Amniotic epithelial cell (primary cell): ENCODE measurements at places on chromosomes 11 and 22.
A peak's percentile ranks its signal among the peaks of the same experiment; 100 is the strongest.

DNA sequence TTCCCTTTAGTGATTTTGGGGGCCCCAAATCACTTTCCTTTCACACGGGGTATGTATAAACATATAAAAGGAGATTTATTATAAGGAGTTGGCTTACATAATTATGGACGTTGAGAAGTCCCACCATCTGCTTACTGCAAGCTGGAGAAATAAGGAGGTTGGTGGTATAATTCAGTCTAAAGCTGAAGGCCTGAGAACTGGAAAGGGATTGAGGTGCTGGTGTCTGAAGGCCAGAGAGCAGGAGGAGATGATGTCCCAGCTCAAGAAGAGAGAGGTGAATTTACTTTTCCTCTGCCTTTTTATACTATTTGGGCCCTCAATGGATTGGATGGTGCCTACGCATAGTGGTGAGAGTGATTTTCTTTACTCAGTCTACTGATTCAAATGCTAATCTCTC, 1.3 kb upstream of the ZNF202 start:
- DNase-seq = no peak

DNA sequence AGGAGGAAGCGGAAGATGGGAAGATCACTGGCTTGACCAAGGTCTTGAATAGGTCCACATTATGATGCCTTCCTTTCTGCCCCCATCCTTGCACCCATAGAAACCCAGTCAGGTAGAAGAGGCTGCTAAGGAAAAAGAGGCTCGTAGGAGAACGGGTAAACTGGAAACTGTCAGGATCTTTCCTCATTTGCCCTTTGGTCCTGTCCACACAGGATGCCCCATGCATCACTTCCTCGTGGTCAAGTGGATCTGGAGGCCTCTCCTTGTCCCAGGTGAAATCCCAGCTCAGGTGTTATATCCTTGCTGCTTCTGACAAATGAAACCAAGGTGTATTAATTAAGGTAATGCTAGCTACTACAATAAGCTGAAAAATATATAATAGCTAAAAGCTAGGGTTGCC, 8.0 kb upstream of the ZBTB16 start:
- no peak for DNase-seq

DNA sequence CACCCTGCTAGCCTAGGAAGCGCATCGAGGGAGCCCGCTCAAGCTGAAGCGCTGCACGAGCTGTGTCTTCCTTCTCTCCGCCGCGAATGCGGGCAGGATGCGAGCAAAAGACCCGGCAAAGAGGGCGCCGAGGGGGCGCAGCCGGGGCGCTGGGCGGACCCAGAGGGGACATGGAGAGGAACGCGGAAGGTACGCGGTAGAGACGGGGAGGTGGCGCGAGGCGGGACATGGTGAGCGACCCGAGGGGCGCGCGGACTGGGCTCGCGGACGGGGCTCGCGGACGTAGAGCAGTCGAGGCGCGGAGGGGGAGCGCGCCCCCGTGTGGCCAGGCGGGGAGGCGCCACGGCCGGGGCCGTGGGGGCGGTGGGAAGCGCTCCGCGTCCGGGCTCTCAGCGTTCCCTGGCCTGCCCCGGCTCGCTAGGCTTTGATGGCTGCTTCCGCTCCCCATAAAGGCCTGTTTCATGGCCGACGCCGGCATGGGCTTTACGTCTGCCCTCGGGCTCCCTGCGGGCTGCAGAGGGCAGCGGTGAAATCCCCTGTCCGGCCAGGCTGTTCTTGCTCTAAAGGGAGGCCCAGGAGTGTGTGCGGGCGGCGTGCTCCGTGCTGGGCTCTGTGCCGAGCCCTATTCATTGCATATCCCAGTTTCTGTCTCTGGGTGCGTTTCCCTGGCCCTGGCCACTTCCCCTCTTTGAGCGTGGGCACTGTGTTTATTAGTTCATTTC, 31.2 kb upstream of the TRIM29 start:
- peak; percentile 57 for DNase-seq

- no peak for DNase-seq
Observed at GRCh38 chr11:61065955-61066638, 36.2 kb upstream of the CD5 start.

GRCh38 chr11:102111011-102111786, 952 bp downstream of the YAP1 start:
- peak; percentile 88 for DNase-seq

GRCh38 chr22:27134315-27134701, 476.9 kb downstream of the MIAT start:
- peak; percentile 90 for DNase-seq

- no peak for DNase-seq
Observed at GRCh38 chr22:44266796-44267760, 45.7 kb downstream of the SHISAL1 start.

- DNase-seq = peak; percentile 84
Observed at GRCh38 chr11:119192111-119192510, 6.8 kb downstream of the NHERF4 start.
